GM13977 (cell line): ENCODE measurements at places on chromosomes 7 and 10.

DNA sequence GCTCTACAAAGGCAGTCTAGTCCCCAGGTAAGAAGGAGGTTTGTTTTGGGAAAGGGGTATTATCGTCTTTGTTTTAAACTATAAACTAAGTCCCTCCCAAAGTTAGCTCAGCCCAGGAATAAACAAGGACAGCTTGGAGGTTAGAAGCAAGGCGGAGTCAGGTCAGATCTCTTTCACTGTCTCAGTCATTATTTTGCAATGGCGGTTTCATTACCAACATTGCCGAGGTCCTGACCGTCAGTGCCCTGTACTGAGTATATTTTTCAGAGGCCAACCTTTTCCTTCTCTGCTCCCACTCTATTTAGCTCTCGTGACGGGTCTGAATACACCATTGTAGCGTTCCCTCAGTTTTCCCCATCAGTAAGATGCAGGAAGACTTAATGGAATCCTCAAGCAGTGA lies 184.5 kb downstream of the PRKCQ start:
- DNase-seq = no peak

GRCh38 chr10:110717781-110718589 lies 73.8 kb downstream of the RBM20 start:
- DNase-seq = no peak

DNA sequence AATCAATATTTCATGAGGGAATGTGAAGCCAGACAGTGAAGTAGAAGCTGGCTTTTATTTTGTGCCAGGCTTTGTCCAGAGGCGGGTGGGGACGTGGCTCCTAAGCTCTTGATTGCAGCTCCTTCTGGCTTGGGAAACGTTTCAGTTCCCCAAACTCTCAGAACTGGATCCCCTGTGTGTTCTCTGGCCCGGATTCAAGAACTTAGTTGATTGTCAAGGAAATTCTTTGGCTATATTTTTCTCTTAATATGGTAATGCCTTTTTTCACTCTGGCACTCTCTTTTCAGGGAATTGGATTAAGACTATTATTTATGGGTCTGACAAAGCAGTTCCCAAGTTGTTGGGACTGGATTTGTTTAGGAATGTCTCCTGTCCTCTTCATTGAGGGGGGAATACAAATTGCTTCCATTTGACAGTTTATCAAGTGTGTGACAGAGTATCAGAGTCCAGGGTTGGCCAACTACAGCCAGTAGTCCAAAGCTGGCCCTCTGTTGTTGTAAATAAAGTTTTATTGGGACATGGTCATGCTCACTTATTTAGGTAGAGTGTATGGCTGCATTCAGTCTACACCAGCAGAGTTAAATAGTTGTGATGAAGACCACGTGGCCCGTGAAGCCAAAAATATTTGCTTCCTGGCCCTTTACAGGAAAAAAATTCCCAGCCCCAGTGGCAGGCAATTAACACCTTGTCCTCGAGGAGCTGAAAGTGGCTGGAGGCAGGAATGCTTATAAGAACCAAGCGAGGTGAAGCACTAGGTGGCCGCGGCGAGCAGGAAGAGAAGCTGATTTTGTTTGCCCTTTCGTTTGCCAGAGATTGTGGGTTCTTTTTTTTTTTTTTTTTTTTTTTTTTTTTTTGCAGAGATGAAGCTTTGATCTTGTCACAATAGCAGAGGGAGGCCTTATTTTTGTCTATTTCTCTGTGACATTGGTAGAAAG lies 34.3 kb downstream of the HTRA1 start:
- DNase-seq = no peak

GRCh38 chr7:65966146-65966545 lies 15.9 kb downstream of the GUSB start:
- no peak for DNase-seq

- DNase-seq = no peak
These were observed 61.6 kb upstream of the CAMK1D start for GRCh38 chr10:12287772-12288171.

DNA sequence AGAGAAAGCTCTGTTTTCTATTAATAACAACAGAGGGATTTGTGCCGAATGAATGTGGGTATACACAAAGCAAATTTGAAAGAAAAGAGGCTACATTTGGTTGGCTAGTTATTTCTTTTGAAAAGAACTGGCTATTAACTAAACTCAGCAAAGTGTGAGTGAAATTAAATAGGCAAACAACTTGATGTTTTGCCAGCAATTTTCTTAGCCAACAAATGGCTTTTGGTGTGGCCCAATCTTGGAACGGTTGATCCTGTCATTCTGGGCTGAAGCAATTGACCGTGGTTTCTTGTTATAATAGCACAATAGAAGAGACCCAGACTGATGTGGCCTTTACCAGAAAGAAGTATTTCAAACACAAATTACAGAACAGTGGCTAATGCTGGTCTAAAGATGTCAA lies 898.6 kb downstream of the KCNMA1 start:
- no peak for DNase-seq

DNA sequence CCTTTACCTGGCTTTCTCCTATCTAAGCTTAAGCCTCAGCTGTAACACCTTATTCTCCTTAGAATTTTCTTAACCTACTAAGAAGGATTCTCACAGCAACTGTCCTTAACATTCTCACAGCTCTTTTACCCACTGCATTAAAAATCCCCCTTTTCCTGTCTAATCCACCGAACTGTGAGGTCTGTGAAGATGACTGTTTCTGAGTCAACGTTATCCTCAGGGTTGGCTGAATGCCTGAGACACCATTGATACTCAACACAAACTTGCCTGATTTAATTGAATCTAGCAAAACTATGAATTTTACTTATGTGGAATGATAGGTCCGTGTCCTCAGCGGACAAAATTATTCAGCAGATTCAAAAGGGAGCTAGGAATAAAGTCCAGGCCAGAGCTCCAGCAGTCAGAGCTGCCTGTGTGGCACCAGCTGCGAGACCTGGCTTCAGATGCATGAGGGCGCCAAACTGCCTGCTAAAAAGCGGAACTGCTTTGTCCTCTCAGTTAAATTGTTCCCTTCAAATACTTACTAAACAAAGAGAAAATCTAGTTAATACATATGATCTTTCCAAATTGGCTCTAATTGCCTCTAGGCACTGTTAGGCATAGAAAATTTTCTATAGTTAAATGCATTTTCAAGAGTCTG lies 33.4 kb upstream of the VWDE start:
- no peak for DNase-seq

DNA sequence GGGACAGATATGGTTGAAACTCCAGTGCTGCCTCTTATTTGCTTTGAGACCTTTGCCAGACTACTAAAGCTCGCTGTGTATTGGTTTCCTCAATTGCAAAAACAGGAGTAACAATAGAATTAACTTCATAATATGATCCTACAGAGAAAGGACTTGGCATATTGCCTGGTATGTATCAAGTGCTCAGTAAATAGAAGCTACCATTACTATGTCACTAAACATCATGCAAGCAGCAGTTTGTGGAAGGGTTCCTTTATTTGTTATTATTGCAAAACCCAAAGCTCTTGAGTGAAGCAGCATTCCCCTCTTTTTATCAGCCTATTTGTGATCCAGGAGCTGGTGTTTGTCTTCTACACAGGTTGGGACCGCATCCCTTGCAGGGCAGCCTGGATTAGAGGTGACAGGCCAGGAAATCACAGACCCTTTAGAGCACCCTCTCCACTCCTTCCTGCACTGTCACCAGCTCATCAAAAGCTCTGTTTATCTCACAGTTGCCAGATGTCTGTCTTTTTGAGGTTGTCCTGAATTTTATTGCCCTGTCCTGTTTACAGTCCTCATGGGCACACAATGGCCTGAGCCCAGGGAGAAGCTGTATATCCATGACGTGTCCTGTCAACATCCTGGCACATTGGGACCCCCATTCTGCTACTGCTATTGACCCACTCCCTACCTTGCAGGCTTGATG lies 121.5 kb downstream of the SNX10 start:
- no peak for DNase-seq

- DNase-seq = peak; percentile 29
These were observed 41.7 kb downstream of the FAS start for GRCh38 chr10:89032141-89032891.
